Inflammatory macrophage treated with lipopolysaccharide for 1 hour (primary cell): ENCODE measurements at places on chromosomes 4 and X.

DNA sequence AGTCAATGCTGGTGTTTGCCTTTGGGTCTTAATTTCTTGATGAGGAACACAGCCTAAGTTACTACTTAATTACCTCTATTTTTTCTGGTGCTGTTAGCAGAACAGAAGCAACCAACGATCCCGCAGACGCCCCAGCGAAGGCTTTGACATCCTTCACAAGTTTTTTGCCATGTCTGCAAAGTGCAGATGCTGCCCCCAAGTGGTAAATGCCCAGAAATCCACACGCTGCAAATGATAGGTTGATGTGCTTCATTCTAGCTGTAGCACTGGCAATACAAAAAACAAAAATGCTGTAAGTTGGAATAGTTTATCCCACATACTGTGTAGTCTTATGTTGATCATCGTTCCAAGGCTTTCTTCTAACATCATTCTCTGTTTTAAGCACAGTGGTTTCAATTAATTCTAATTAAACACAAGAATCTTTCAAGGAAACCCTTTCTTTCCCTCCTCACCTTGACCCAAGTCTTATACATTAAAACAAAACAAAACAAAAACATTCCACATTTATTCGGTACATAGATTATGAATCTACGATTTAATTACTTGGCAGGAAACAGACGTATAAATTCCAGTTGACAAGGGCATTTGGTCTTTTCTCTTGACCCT lies 1.2 kb downstream of the PNPLA4 start:
- DNase-seq = peak; percentile 31

GRCh38 chr4:115515366-115515765 lies 401.9 kb upstream of the NDST4 start:
- peak; percentile 10 for DNase-seq

DNA sequence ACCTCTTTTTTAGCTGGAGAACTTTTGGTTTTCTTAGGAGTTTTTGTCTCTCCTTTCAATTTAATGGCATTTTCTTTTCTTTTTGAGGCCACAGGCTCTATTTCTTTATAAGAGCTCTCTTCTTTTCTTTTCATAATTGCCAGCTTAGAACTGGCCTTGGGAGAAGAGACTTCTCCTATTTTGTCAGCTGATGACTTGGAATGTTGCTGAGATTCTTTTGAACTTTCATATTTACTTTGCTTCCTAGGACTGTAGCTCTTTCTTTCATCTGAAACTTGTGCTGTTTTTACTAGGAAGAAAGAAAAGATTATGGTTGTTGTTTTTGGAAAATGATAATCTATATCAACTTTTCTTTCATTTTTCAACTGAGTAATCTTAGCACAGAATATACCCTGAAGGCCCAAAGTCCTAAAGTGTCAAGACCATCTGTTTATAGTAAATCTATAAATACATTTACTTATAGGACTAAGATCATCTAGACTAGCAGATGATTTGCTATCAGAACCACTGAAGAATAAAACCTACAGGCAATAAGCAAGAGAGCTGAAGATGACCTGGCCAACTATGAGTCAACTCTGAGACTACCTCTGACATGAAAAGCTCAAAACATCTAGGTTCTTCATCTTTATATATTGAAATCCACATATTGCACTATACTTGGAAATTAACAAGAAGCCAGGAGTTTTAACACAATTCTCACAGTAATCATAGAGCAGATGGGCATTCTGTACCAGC lies 45.6 kb downstream of the RFC1 start:
- no peak for DNase-seq

- DNase-seq = no peak
These were observed 181.4 kb upstream of the NEIL3 start for GRCh38 chr4:177128306-177128705.

DNA sequence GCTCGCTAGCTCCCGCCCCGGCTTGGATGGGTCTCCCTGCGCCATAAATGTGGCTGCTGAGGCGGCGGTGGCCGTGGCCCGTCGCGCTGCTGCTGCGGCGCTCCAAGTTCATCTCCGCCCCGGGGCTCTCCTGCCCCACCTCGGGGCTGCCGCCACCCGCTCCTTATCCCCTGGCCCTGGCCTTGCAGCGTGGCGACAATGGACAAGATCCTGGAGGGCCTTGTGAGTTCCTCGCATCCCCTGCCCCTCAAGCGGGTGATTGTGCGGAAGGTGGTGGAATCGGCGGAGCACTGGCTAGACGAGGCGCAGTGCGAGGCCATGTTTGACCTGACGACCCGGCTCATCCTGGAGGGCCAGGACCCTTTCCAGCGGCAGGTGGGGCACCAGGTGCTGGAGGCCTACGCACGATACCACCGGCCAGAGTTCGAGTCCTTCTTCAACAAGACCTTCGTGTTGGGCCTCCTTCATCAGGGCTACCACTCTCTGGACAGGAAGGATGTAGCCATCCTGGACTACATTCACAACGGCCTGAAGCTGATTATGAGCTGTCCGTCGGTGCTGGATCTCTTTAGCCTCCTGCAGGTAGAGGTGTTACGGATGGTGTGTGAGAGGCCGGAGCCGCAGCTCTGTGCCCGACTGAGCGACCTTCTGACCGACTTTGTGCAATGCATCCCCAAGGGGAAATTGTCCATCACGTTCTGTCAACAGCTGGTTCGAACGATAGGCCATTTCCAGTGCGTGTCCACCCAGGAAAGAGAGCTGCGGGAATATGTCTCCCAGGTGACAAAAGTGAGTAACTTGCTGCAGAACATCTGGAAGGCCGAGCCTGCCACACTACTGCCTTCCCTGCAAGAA lies 763 bp downstream of the USP38 start:
- peak; percentile 6 for DNase-seq

DNA sequence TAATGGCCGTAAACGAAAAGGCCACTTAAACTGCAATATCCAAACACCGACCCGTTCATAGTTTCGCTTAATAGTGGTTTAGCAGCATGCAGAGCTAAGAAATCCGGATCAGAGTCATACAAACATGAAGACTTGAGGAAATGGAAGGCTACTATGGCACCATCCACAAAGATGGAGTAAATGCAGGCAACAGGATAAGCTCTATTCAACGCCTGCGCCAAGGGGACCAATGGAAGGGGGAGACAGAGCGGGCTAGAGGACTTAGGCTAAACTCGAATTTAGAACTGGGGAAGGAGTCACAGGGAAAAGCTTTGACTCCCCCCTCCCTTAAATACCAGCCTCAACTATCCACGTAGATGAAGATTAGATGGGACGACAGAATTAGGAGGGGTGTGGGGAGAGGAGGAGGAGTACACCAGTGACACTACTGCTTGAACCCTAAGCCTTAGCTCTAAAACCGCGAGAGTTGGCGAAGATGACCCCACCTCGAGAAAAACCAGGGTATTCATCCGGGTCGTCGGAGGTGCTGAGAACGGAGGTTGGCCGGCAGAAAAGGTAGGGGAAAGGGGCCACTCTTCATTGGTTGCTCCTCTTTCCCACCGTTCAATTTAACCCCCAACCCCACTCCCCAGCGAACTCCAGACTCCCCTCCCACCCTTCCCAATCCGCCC lies 3.5 kb downstream of the HUWE1 start:
- DNase-seq = peak; percentile 22

- DNase-seq = no peak
These were observed 380.4 kb downstream of the RAPGEF2 start for GRCh38 chr4:159483110-159483781.

GRCh38 chrX:124257924-124258702 lies 74.3 kb upstream of the TEX13D start:
- DNase-seq = peak; percentile 32
